Activated naive CD4-positive, alpha-beta T cell treated with anti-CD3 and anti-CD28 coated beads for 36 hours (primary cell): ENCODE measurements at places on chromosomes 6 and 20.

- no peak for DNase-seq
Observed at GRCh38 chr6:170018936-170019817, 267.8 kb downstream of the ERMARD start.

DNA sequence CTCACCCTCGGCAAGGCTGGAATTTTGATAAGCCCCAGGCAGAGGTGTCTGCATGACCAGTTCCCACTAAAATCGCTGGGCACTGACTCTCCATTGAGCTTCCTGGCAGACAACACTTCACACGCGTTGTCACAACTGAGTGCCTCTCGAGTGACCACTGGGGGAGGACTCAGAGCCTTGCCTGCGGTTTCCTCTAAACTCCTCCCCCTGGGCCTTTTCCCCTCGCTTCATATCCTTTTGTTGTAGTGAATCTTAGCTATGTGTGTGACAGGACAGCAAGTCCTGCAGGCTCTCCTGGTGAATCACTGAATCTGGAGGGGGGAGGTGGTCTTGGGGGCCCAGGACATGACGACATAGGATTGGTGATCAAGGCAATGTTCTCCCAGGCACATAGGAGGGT is 670.8 kb downstream of the PRKN start:
- DNase-seq, result no peak

GRCh38 chr6:167350275-167350696 is 25.4 kb downstream of the TTLL2 start:
- peak; percentile 16 for DNase-seq

DNA sequence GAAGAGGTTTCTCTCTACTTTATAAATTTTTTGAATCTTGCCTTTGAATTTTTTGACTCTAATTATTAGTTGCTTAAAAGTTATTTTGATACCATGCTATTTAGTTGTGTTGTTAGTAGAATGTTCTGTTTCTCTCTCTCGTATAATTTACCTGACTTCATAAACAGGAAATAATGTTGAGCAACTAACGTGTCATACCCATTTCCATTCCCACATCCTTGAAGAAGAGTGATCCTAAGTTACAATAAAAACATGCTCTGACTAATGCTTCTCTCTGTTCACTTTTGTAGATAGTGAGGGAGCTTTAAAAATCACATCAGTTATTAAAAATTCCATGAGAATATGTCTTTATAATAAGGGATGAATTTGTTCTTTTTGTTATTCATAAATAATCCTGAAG is 69.7 kb downstream of the SAMD5 start:
- no peak for DNase-seq
